AG04449 (cell line): ENCODE measurements at places on chromosomes 2 and 18.
A peak's percentile ranks its signal among the peaks of the same experiment; 100 is the strongest.

GRCh38 chr2:228767196-228767595 lies 503.9 kb downstream of the PID1 start:
- no peak for DNase-seq

GRCh38 chr18:3722649-3723433 lies 272.9 kb downstream of the TGIF1 start:
- no peak for DNase-seq

DNA sequence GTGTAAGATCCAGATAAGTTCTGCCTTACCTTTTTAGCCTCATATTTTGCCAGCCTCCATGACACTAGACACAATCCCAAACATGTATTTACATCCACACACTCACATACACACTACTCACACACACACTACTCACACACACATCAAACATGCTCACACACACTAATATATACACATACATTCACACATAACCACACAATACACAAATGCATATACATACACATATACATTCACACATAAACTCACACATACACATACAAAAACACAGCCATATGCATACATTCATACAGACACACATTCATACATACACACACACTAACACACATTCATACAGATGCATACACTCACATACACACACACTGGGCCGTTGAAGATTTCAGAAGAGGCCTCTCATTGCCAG lies 109.5 kb downstream of the MAIP1 start:
- no peak for DNase-seq

GRCh38 chr2:28926847-28927246 lies 32.4 kb downstream of the WDR43 start:
- no peak for DNase-seq

DNA sequence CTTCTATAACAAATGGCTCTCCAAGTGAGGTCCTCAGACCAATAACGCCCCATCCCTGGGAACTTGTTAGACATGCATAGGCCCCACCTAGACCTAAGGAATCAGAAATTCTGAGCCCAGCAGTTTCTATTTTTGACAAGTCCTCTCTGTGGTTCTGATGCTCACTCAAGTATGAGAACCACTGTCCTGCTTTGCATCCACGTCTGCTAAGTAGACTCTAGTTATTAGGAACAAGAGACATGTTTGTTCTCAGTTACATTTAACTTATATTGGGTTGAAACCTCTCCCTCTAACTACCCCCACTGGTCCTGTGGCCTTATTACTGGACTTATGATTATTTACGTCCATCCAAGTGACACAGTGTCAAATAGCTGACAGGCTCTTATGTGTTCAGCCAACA lies 70.3 kb downstream of the TMEM17 start:
- no peak for DNase-seq

- DNase-seq, result no peak
Measured at GRCh38 chr2:189261431-189261841, 81.9 kb upstream of the COL5A2 start.

- peak; percentile 3 for DNase-seq
Measured at GRCh38 chr2:144320491-144320890, 199.4 kb downstream of the ZEB2 start.

GRCh38 chr2:240435948-240436682 lies 652 bp downstream of the GPC1 start:
- DNase-seq, result no peak

GRCh38 chr2:159516241-159516758 lies 100.0 kb downstream of the BAZ2B start:
- no peak for DNase-seq

DNA sequence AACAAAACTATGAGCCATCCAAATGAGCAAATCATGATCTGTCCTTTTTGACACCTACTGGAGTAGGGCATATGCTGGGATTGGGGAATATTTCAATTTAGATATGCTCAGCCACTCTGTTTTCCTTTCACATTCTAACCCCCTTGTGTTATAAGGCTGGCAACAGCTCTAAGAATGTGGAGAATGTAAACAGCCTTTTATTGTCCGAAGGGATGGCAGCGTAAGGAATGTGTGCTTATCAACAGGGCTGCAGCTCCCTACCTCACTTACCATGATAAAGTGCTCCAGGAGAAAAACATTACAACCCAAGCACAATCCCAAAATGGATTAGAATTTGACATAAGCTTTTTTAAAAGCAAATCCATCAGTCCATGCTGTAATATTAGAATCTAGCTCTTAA lies 2.2 kb downstream of the NXPH2 start:
- no peak for DNase-seq

- DNase-seq, result no peak
Measured at GRCh38 chr2:3176071-3176868, 201.3 kb downstream of the EIPR1 start.

DNA sequence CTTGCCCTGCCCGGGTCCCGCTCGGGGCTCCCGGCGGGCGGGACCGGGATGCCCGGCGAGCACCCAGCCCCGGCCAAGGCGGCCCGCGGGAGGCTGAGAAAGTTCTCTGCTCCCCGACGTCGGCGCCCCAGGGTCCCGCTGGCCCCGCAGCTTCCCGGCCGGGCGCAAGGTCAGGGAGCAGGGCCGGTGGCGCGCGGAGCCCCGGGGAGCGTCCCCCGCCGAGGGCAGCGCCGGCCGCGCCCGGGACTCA lies 331 bp downstream of the SERPINE2 start:
- no peak for DNase-seq
